Breast epithelium (tissue), 4 donors: ENCODE measurements at places on chromosomes 6 and 20.

GRCh38 chr6:133136177-133136880, 104.8 kb upstream of the EYA4 start:
- no peaks in the 10 kb centered on the region for H3K27me3 ChIP-seq
- DNase-seq = no peak
- no peaks in the 10 kb centered on the region for H3K4me1 ChIP-seq
- no peaks in the 10 kb centered on the region for H3K36me3 ChIP-seq
- H3K27ac ChIP-seq = no peak overlapping the region

- no peak overlapping the region for H3K4me3 ChIP-seq
- peak overlapping the region; percentile 84 for H3K27ac ChIP-seq
- no peaks in the 10 kb centered on the region for H3K4me1 ChIP-seq
- peak; percentile 76 for DNase-seq
- H3K27me3 ChIP-seq = no peaks in the 10 kb centered on the region
These were observed 44.6 kb upstream of the SEC63 start for GRCh38 chr6:108002365-108003221.

DNA sequence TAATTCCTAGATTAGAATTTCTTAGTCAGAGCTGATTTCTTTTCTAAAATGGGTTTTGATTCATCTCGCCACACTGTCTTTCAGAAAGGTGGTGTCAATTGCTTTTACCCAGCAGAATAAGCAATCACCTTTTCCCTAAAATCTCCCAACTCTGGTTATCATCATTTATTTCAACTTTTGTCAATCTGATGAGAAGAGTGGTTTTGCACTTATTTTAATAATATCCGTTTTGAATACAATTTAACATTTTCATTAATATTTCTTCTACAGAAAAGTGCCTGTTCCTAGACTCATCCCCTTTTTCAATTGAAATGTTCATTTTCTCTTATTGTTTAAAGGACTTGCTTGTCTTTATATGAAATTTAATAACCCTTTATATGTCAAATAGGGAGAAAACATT, 8.2 kb upstream of the NCR2 start:
- H3K27me3 ChIP-seq = no peaks in the 10 kb centered on the region
- no peaks in the 10 kb centered on the region for H3K36me3 ChIP-seq

DNA sequence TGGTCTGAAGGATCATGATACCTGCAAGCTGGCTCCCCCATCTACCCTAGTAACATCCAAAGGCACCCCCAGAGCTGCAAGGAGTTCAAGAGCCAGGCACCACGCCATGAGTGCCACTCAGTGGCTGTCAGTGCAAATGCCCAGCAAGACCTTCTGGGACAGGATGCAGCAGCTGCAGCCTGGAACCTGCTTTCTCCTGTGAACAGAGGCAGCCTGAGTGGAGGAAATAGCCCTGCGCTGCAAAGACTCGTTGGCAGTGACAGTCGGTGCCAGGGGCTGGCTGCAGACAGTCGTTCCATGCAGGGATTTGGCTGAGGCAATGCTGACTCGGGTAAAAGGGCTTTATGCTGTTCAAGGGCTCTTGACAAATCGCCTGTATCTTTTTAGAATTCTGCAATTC, 15.7 kb upstream of the SSTR4 start:
- H3K36me3 ChIP-seq = no peaks in the 10 kb centered on the region
- no peaks in the 10 kb centered on the region for H3K4me1 ChIP-seq
- no peaks in the 10 kb centered on the region for H3K27me3 ChIP-seq
- H3K27ac ChIP-seq = no peak overlapping the region
- H3K4me3 ChIP-seq = no peak overlapping the region
